Urothelium cell line (cell line): ENCODE measurements at places on chromosomes 7 and 10.

- no peak for DNase-seq
Measured at GRCh38 chr7:91459539-91459938, 195.3 kb downstream of the FZD1 start.

DNA sequence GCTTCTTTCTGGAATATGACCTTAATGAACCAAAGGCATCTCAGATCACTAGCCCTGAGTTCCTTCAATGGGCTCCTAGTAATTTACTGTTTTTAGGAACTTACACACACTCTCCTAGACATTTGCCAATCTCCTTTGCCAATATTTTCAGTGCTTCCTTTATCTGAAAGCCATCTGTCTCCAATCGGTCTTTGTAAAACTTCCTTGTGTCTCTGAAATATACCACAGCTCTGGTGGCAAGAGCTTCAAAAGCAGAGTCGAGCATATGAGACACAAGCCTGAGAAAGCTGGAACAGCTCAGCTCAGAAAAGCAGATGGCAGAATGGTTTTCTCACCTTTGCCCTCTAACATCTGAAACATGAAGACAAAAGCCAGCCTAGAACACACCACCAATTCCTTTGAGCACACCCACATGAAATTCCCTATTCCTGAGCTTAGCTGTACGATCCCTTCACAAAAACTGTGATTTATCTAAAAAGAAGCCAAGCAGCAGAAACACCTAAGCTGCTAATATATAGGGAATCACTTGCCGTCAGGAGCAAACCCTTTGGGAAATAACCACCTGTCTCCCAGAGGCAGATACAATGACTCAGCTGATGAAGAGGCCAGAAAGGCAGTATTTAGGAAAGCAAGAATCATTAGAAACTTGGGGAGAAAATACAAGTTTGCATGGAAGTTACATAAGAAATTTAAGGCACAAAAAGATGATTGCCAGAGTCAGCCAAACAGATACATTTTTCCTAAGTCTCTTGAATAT, 70.2 kb upstream of the ANK3 start:
- DNase-seq: no peak

GRCh38 chr7:80722616-80723195, 84.3 kb downstream of the CD36 start:
- peak; percentile 96 for DNase-seq

- DNase-seq: no peak
Measured at GRCh38 chr10:30248728-30249127, 100.3 kb downstream of the MTPAP start.

DNA sequence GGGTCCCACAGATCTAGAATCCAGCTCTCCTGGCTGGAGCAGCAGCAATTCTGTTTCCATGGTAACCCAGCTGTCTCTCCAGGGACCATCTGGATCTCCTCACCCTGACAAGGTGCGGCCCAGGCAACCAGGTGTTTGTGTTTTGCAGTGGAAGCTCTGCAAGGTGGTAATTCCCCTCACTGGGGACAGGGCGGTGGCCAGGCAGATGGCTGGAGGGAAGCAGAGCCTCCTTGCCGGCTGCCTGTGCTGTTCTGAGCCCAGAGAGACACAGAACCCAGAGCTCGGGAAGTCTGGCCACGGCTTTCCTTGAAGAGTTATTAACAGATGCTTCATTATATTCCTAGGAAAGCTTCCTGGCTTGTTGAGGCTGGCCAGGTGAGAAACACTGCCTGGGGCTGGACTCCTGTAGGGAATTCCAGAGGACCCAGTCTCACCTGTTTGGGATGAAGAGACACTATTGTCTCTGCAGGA, 118.2 kb upstream of the PPIF start:
- DNase-seq: no peak

DNA sequence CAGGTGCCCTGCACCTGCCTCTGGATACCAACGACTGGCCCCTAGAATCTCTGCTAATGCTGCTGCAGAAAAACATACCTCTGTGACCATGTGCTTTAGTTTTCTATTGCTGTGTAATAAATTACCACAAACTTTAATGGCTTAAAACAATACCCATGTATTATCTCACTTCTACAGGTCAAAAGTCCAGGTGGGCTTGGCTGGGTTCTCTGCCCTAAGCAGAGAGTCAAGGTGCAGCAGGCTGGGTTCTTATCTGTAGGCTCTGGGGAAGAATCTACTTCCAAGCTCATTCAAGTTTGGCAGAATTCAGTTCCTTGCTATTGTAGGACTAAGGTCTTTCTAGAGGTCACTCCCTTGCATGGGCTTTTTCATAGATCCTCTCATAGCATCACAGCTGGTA, 52.3 kb downstream of the CCDC71L start:
- no peak for DNase-seq

GRCh38 chr10:14552015-14552414, 221.3 kb upstream of the FRMD4A start:
- no peak for DNase-seq

- no peak for DNase-seq
Measured at GRCh38 chr10:59383436-59383835, 21.1 kb upstream of the FAM13C start.

GRCh38 chr10:15321431-15322341, 49.4 kb downstream of the FAM171A1 start:
- no peak for DNase-seq

DNA sequence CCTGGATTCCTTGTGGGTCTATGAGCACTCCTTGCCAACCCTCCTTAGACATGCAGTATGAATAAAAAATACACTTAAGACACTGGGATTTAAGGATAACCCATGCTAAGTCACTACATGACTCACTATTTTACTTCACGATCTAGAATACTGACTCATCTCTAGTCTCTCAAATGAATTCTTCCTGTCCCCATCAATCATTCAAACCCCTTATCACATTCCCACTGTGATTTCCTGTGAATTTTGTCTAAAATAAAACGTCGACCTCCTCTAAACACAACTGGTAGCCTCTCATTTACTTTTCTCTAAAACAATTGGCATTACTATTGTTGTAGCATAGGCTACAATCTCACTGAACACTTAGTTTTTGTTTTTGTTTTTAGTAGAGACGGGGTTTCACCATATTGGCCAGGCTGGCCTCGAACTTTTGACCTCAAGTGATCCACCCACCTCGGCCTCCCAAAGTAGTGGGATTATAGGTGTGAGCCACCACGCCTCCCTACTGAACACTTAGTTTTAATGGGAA, 3.9 kb upstream of the IQUB start:
- peak; percentile 4 for DNase-seq

DNA sequence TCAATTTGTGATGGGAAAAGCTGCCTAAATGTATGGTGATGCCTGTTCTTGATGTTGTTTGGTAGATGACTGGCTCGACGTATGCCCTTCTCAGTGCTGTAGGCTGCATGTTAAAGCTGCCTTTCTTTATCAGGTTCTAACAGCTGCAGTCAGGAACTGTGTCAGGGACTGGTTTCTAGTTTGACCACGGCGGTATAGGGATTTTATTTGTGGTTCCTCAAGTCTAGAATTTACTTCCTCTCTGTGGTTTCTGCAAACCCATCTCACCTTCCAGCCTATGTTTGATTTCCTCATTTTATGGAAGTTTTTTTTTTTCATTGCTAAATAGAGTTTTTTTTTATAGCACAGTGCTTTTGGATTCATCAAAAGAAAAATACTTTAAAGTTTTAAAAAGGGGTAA, 26.5 kb downstream of the LMTK2 start:
- DNase-seq: peak; percentile 37

DNA sequence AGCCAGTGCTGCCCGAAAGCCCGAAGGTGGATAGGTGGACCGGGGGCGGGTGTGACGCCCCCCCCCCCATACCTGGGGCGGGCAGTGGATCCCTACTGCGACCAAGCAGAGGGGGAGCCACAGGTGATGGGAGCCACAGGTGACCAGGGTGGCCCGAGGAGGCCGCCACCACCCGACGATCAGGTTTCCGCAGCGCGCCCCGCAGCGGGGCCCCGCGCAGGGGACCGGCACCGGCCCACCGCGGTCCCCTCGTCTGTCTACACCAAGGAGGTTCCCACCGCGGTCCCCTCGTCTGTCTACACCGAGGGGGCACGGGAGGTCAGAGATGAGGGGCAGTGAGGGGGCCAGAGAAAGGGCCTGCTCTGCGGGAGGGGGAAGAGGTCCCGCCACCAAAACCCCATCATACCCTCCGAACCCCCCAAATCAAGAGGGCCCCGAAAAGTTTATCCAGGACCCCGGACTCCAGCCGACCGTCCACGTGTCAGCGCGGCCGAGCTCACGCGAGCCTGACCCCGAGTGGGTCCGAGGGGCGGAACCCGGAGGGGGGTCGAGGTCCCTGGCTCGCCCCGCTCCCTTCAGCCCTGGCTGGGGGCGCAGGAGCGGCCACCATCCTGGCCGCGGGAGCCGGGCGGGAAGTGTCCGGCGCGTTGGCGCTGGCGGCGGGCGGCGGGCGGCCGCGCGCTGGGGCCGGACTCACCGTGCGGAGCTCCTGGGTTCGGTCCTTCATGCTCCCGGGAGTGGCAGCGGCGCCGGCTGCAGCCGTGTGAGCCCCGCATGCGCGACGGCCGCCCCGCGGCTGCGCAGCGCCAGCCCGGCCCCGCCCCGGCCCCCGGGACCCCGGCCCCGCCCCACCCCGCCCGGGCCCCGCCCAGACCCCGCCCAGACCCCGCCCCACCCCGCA, at the start of gene STX1A:
STX1A (minus strand) TSS at position 765 of the 901 bp plus-strand sequence; CDS start at position 727, 38 bp downstream.
- peak; percentile 92 for DNase-seq

GRCh38 chr7:103854611-103855010, 134.8 kb downstream of the RELN start:
- DNase-seq: no peak

DNA sequence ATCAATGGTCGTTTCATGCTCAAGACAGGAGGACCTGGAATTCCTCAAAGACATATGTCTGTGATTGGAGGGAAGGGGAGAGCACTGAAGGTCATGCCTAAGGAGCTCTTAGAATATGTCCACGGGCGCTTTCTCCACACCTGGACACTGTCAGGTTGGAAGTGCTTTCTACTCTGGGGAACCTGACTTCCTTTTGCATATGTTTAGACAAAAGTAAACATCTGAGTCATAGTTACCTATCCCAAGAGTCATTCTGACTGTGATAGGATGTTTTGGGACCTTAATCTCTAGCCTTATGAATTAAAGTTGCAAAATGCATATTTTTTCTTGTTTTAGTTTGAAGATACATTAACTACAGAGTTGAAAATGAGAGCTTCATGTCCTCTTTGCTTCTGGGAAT, 251.7 kb downstream of the KLF6 start:
- DNase-seq: no peak

GRCh38 chr10:30464675-30465074, 30.7 kb downstream of the MAP3K8 start:
- DNase-seq: no peak

DNA sequence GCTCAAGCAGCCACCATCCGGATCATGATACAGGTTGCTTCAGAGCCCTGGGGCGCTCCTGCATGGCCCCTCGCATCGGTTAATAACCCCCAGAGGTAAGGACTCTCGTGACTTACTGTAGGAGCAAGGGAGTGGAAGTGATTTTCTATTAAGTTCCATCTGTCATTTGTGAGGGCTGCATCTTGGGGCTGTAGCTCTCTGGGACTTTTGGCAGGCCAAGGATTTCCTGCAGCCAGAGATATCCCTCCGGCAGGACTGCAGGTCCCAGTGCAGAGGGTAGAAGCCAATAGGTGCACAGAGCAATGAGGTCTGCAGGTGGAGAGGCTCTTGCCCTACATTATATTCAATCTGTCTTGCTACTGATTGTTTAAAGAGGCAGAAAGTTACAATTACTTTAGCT, 356.8 kb upstream of the ADARB2 start:
- no peak for DNase-seq

DNA sequence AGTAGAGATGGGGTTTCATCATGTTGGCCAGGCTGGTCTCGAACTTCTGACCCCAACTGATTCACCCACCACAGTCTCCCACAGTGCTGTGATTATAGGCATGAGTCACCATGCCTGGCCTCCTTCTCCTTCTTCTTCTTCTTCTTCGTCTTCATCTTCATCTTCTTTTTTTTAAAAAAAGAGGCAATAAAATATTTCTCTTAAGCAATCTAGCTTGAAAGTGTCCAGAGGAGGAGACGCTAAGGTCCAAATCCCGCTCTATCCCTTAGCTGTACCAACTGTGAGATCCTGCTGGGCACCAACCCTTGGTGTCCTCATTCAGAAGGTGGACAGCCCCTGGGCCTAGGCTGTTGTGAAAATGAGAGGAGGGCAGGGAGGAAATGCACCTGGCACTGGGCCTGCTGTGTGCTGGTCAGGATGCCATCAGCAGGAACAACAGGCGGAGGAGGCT, 13.9 kb upstream of the PSAP start:
- peak; percentile 37 for DNase-seq

DNA sequence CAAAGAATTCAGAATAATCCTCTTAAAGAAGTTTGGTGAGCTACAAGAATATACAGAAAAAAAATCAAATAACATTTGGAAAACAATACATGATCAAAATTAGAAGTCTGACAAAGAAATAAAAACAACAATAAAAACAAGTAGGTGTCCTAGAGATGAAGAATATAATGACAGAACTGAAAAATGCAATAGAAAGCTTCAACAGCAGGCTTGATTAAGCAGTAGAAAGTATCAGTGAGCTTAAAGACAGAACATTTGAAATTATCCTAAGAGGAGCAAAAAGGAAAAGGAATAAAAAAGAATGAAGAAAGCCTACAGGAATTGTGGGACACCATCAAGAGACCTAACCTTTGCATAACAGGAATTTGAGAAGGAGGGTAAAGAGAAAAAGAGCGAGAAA, 238.8 kb downstream of the ZEB1 start:
- DNase-seq: no peak

GRCh38 chr10:70847659-70848360, 32.1 kb downstream of the SGPL1 start:
- DNase-seq: no peak

DNA sequence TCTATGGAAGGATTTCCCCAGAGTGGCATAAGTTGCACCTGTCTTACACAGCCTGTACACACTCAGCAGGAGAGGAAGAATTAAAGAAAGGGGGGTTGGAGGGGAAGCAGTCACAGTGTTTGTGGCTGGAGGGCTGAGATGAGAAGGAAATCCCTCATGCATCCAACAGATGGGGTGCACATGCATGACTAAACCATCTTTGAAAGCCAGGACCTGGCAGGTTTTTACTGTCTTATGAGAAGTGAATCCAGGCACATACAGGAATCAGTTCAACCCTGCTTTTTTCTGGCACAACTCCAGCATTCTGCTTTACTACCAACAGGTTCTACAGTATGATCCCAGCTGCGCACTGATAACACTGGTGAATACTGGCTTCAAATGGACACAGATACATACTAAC, 107.7 kb downstream of the CACNA2D1 start:
- DNase-seq: peak; percentile 18

- DNase-seq: peak; percentile 63
Measured at GRCh38 chr7:29102558-29103151, 43.7 kb downstream of the CPVL start.

GRCh38 chr10:533186-533585, 156.3 kb downstream of the DIP2C start:
- no peak for DNase-seq

DNA sequence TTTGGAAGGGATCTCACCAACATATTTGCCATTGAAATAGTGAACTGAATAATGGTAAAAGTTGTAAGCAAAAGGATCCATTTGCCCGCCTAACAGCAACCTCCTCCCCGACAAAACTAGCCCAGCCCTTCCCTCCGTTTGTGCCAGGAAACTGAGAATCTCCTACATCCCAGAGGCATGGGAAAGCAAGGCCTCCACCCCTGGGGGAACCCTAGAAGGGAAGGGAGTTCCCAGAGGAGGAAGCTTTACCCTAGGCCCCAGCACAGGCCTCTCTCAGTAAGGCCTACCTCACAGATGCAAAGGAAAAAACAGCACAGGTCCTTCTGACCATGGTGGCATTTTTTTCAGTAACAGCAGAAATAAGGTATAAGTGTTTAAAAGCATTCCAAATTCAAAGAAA, 229.7 kb downstream of the ELMO1 start:
- no peak for DNase-seq

- DNase-seq: no peak
Measured at GRCh38 chr7:23287612-23288011, 11.5 kb upstream of the MALSU1 start.

- no peak for DNase-seq
Measured at GRCh38 chr7:54824655-54825054, 65.6 kb upstream of the SEC61G start.
